Mesothelial cell of epicardium (in vitro differentiated cells): ENCODE measurements at places on chromosomes 3 and 15. TPM values are rescaled to one million over a fixed set of nuclear protein-coding genes. Genes with fewer than 3 reads are reported as not detected.

DNA sequence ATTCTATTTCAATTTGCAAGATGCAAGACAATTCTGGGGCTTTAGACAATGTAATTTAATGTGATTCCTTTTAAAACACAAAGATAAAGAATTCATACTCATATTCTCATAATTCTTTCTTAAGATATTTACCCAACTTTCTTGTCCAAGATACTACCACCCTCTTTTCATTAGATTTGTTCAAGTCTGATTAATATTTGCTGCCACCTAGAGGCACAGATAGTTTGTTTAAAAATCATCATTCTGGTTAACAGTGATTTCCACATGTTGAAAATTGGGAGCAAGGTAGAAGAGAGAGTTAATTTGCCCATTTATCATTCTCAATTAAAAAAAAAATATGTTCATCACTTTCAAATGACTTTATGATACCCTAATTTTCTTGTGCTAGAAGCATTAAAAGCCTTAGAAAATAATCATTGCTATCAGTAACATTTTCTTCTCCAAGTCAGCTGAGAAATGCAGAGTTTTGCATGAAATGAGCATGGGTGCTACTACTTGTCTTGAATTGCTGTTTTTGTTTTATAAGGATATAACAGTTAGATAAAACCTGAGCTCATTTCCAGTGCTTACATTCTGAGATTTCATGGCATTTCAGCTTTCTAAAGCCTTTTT lies 11.6 kb downstream of the TAMM41 start:
- no peak for DNase-seq

DNA sequence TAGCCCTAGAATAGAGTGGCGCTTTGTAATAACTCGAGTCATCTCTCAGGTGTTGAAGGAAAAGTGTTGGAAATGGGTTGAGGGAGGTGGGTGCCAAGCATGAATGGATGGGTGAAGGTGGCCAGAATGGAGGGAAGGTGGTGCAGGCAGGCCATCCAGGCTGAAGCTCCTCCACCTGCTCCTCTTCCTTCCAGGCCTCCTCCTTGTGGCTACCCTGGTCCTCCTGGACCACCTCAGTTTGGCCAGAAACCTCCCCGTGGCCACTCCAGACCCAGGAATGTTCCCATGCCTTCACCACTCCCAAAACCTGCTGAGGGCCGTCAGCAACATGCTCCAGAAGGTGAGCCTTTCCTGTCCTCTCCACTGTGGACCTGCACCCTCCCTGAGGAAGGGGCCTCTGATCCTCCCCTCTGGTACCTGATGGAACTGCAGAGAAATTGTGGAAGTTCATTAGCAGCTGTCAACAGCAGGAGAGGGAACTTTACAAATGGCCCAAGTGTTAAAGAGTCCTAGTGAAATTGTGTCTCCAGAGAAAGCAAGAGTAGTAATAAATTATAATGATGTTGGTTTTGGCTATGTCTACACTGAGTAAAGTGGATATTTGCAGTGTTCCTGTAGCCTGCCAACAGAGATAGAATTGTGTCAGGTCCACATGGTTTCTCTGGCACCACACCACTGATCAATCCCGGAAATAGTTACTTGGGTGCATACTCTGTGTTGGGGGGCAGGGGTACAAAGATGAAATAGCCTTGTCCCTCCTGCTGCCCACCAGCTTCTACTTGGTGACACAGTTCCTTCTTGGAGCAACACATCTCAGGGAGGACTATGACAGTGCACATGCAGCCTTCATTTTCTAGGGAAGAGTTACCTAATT lies 1.6 kb downstream of the IL12A start:
- no peak for DNase-seq

- no peak for DNase-seq
Measured at GRCh38 chr3:157840564-157840963, 265.7 kb downstream of the SHOX2 start.

- no peak for DNase-seq
Measured at GRCh38 chr3:56304069-56304468, 164.2 kb downstream of the ERC2 start.

DNA sequence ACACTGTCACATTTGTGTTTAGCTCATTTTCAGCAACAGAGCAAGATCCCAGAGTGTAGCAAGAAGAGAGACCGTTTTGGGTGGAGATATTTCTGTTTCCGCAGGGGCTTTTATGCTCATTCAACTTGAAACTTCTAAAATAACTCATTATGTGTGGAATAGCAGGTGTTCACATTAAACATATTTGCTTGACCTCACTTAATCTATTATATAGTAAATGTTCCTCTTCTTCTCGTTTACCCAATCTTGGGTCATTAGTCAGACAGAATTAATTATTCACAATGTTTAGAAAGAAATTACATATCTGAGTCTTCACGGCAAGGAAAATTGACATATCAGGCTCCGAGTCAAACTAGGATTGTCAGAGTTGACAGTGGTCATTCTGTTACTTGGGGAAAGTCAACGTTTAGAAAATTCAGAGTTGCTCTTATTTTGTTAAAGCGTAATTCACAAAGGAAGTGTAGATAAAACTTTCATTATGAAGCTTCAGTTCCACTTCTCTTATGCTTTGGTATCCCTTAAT lies 222.9 kb downstream of the TPRG1 start:
- no peak for DNase-seq

- no peak for DNase-seq
Measured at GRCh38 chr15:46365572-46365971, 730.7 kb downstream of the SQOR start.

GRCh38 chr3:148020861-148021260 lies 611.7 kb downstream of the ZIC1 start:
- DNase-seq = no peak

GRCh38 chr3:146839727-146840375 lies 234.7 kb upstream of the PLSCR5 start:
- DNase-seq = no peak

- no peak for DNase-seq
Measured at GRCh38 chr3:147410116-147410525, 956 bp downstream of the ZIC1 start.

- no peak for DNase-seq
Measured at GRCh38 chr3:99720985-99721632, 82.7 kb downstream of the COL8A1 start.

GRCh38 chr15:84887938-84888337 lies 3.5 kb downstream of the SLC28A1 start:
- no peak for DNase-seq

GRCh38 chr15:45197512-45197911 lies 9.7 kb upstream of the SHF start:
- DNase-seq = no peak

DNA sequence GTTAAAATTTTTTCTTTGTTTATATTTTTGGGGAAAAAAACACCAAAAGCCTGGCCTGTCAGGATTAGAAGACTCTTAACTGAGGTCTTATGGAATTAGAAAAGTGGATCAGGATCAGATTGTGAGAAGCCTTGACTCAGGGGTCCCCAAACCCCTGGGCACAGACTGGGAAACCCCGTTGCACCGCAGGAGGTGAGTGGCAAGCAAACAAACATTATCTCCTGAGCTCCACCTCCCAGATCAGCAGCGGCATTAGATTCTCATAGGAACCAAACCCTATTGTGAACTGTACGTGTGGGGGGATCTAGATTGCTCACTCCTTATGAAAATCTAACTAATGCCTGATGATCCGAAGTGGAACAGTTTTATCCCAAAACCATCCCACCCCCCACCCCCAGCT lies 117.2 kb downstream of the TCF12 start:
- DNase-seq = no peak

The KY gene
- total RNA-seq = not detected in 3 replicates

The GHRL gene
- 0.73 to 1.9 TPM (median 0.96 TPM) in 3 replicates for total RNA-seq

The CIP2A gene
- total RNA-seq = 15.9 to 17.8 TPM (median 16.9 TPM) in 3 replicates

The PODXL2 gene
- 25.5 to 29.7 TPM (median 27.1 TPM) in 3 replicates for total RNA-seq

The PLA2G4E gene
- not detected in 3 replicates for total RNA-seq
